Natural killer cell (primary cell): ENCODE measurements at places on chromosomes 1 and 21.

GRCh38 chr1:46039571-46040052 lies 92.8 kb downstream of the PIK3R3 start:
- no peak for DNase-seq

DNA sequence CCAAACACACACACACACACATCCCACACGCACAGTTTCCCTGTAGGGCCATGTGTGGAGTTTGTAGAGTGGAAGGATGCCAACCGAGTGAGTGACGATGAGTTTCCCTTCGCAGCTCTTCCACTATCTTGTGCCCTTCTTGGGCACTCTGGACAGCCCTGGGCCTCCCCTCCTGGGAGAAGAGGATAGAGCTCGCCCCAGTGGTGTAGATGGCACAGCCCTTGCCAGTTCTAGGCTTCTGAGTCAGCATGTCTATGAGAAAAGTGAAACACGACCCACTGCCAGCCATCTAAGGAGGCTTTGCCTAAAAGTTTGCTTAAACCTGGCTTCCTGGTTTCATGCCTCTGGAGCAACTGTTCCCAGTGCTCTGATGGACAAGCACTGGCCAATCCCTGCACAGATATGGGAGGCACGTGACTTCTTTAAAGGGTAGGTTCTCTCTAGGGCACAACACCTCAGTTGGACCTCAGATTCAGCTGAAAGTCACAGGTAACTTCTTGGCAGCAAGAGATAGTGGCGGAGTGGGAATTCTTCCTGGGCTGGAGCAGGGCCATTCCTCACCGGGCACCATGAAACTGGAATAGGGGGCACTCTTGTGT lies 195.9 kb upstream of the GALNT2 start:
- DNase-seq: no peak

DNA sequence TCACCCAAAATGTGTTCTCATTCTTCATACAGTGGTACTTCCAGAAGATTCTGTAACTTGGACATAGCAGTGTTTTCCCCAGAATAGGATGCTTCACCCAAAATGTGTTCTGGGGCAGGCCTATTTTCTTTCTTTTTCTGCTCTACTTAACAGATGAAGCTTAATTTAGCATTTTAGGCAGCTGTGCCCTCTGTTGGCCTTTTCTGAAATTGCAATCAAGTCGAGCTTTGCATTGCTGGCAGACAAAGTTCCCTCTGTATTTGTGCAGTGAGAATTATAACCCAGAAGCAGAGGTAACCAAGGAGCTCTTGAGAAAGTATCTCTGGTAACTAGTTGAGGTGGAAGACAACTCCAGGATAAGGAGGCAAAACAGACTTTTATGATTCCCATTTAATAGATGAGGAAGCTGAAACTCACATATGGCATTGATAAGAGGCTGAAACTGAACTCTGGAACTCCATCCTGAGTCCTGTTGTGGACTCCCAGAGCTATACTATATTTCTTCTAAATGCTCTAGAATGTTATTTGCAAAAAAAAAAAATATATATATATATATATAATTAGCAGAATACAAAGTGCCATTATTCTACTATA lies 50.3 kb upstream of the L1TD1 start:
- DNase-seq: no peak

GRCh38 chr1:43396059-43396458 lies 6.4 kb downstream of the SZT2 start:
- no peak for DNase-seq

- DNase-seq: no peak
These were observed 359.8 kb downstream of the ZNF326 start for GRCh38 chr1:90354704-90355103.

GRCh38 chr1:198423673-198424072 lies 116.8 kb downstream of the ATP6V1G3 start:
- no peak for DNase-seq

DNA sequence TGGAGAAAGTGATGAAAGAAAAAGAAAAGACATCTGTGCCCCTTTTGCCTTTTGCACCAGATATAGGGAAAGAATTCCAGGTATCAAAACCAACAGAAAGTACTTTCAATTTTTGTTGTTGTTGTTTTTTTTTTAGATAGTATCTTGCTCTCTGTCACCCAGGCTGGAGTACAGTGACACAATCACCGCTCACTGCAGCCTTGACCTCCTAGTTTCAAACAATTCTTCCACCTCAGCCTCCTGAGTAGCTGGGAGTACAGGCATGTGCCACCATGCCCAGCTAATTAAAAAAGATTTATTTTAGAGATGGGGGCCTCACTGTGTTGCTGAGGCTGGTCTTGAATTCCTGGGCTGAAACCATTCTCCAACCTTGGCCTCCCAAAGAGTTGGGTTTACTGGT lies 31.3 kb upstream of the IVNS1ABP start:
- no peak for DNase-seq

DNA sequence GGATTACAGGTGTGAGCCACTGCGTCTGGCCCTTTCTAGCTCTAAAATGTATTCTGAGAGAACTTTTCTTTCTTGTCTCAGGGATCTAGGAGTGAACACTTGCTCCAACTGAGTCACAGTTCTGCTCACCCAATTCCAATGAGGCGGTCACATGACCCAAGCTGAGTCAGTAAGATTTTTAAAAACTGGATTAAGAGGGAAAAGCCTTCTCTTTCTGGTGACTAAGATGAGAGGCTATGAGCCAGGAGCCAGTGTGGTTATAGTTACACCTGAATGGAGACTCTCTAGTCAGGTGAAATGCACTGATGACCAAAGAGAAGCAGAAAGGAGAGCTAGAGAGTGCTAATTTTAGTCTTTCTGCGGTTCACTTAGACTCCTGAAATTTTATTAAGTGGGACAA lies 9.5 kb upstream of the DEPDC1 start:
- DNase-seq: no peak

- DNase-seq: no peak
These were observed 116.8 kb downstream of the VPS13D start for GRCh38 chr1:12346483-12347151.

- no peak for DNase-seq
These were observed at the start of gene FBLIM1 for GRCh38 chr1:15758343-15758931. Gene FBLIM1 (plus strand): TSS chr1:15758795. CDS start chr1:15764984, 6,189 bp downstream.

DNA sequence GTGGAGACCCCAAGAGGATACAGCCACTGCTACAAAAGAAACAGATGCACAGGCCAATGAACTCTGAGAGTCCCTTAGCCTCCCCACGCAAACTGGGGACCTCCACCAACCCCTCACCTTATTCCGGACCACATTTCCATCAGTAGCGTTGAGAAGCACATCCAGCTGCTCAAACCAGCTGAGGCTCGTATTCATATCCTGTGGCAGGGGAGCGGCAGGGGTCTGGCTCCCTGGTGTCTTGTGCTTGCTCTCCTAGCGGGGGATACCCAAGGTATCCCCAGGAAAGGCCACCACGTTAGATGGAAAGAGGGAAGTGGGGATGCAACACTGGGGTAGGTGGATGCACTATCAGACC lies 481 bp downstream of the CCDC163 start:
- DNase-seq: no peak

DNA sequence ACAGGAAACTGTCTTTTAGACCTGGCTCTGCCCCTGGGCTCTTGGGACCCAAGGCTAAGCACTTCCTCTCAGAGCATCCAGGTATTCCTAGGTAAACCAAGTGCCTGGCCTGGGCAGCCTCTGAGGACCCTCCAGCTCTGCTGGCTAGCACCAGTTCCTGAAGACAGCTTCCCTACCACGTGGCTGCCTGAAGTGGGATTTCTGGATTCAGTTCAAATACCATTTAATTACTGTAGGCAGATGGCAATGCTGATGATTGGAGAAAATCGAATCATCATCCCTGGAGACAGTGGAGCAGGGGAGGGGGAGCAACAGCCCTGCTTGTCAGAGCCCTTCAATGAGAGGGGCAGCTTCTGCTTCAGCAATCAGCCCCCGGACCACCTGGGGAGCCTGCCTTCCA lies 11.9 kb downstream of the KIF21B start:
- no peak for DNase-seq

GRCh38 chr1:184836934-184837895 lies 82.6 kb upstream of the EDEM3 start:
- no peak for DNase-seq

- no peak for DNase-seq
These were observed 219.5 kb downstream of the TPR start for GRCh38 chr1:186155594-186155993.

DNA sequence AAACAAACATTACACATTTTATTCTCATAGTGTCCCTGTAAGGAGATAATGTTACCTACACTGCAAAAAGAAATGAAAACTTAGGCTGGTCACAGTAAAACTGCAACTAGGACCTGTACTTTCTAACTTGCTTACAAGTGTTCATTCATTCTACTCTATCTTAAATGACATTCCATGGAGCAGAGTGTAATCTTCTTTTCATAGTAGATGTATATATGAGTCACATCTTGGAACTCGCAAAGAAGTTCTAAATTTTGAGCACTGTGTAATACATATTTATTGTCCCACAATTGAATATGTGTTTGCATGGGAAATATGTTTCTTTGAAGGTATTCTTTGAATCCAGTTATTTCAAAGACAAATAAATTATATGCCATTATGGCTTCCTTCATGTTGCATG lies 1258.5 kb upstream of the ADGRL2 start:
- DNase-seq: no peak

- no peak for DNase-seq
These were observed 29.8 kb downstream of the UCK2 start for GRCh38 chr1:165857046-165857801.

- DNase-seq: no peak
These were observed 7.0 kb downstream of the TNFRSF14 start for GRCh38 chr1:2563205-2563604.

DNA sequence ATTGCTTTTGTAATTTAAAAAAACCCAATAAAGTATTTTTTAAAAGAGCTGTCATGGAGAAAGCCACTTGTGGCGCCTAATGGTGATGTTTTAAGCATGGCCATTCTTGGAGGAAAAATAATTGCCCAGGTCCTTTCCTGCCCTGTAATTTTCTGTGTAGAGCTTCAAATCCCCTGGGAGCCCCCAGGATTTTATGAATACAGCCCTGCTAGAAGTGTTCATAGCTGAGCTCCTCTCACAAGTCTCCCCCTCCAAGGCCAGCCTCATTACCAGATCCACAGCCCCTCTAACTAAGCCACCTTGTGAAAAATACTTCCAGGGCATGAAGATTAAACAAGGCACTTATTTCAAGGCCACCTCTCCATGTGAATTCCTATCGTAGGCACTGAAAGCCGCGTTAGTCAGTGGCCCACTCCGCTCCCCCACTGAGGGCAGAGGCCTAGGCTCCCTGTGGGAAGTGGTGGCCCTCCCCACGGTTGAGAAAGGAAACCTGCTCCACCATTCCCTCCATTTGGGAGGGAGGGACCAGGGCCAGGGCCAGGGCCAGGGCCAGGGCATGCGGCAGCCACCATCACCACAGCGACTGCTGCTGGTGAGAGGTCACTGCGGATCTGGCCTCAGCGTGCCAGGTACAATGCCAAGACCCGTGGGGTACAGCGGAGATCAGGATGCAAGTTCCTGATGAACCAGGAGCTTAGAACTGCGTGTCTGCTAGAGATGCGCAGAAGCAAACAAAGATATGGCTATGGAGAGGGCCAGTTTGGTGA lies 83.1 kb downstream of the KCNN3 start:
- DNase-seq: no peak

- no peak for DNase-seq
These were observed 140.8 kb upstream of the FGGY start for GRCh38 chr1:59156051-59156450.

GRCh38 chr1:19083081-19083480 lies 126.6 kb upstream of the IFFO2 start:
- no peak for DNase-seq

DNA sequence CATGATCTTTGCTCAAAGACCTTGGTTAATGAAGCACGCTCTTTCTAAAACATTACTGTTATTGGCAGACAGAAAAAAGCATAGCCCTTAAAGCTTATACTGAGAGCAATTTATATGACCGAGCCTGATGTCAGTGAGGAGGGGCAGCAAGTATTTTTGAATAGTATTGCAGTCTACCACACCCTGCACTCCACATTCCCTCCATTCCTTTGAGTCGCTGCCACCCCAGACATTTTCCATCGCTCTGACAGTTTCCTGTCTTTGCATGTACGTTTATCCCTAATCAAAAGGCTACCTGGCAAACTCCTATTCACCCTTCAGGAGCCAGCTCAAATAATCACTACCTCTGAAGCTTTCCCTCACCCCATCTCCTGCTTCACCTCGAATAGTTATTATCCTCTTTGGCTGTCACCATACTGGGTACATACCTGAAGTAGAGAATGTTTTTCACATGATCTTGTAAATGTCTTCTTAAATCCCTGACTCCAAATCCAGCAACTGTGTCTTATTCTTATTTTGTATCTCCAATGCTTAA lies 5.5 kb upstream of the JUN start:
- DNase-seq: no peak

- no peak for DNase-seq
These were observed 107.5 kb downstream of the ODF2L start for GRCh38 chr1:86288586-86289147.

DNA sequence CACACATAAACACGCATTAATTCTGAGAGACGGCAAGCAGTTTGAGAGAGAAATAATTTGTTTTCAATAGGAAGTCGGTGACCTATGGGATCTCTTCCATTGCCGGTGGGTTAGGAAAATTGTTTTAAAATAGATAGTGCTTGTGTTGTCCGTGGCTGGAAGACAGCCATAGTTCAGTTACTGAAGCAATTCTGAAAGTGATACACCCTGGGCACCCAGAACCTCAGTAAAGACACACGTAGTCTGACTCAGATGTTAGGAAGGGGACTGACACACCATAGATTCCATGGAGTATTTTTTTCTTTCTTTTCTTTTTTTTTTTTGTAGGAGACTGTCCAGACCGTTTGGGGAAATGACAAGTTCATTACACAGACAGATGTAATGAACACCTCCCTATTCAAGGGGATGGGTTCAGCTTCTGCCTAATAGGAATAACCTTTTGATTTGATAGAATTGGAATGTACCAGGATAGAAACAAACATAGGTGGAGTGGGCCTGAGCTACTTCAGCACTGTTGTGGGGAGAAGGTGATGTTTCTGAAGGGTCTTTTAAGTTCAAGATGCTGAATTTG lies 1.6 kb downstream of the C1orf21 start:
- DNase-seq: no peak

DNA sequence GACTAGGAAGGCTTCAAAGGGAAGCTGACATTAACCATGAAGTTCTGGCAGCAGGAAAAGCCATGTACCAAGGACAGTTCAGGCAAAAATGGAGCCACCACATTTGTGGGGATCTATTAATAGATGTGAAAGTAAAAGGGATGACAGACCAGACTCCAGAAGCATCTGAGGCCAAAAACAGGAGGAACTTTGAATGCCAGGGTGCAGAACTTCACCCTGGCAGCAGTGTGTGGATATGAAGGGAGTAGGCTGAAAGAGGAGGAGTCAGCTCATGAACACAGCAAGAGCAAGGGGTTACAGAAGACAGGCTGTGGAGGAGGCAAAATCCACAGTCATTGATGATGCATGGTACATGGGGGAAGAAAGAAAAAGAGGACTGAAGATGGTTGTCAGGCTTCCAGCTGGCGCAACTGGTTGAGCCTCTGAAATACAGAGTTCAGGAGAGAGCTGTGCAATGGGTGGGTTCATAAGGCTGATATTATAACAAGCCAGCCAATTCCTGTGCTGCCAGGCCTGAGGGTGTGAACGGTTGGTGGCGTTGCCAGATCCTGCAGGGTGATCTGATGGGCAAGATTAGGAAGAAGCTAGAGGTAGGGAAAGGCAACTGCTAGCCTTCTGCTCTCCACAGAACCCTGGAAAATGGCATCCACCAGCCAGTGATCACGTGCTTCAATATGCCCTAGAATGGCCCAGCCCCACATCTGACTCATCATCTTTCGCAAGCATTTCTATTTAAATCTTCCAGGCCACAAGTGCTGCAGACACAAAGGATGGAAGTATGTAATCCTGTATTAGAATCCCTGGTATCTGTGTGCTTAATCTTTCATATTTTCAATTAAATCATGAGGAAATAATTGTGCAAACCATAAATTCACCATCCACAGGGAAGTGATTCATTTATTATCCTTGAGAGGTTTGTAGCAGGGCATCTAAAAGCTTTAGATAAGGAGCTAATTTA lies 81.9 kb downstream of the SLC25A24 start:
- no peak for DNase-seq
